ENCODE measurements at places on chromosomes 16 and 17. TPM values are rescaled to one million over a fixed set of nuclear protein-coding genes. Genes with fewer than 3 reads are reported as not detected.

DNA sequence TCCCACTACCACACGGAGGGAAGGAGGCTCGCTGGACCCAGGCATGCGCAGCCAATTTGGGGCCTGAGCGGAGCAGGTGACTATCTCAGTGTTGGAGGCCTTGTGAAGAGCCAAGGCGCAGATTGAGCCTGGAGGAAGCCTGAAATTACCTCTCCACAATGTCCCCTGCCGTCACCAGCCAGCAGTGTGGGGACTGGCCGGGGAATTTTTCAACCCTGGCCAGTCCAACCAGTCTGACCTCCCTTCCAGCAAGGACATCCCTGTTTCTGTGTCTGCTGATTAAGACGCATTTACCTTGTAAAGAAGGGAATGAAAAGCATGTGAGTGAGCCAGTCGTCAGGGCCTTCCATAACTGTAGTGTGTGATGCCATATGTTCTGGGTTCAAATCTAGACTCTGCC lies 198.1 kb upstream of the IRX3 start:
- DNase-seq = no peak

- DNase-seq = no peak
These were observed 558.9 kb upstream of the HSBP1 start for GRCh38 chr16:83248735-83249463.

DNA sequence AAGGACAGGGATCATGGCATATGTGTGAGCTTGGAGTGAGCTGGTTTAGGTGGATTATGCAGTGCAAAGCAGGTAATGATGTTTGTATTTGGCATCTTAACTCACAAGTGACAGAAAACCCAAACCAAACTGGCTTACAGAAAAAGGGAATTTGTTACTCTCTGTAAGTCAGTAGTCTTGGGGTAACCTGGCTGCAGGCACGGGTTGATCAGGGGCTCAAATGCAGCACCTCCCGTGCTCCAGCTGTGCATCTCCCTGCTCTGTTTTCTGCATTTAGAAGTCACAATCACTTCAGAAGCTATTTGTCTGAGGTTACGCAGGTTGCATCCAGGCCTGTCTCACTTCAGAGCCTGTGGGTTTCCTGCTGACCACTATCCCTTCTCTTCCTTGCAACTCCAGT lies 354.3 kb downstream of the CPPED1 start:
- no peak for DNase-seq

PRAC1 gene
- total RNA-seq = not detected

- DNase-seq = no peak
These were observed 852.2 kb upstream of the GOT2 start for GRCh38 chr16:59586331-59586730.

DNA sequence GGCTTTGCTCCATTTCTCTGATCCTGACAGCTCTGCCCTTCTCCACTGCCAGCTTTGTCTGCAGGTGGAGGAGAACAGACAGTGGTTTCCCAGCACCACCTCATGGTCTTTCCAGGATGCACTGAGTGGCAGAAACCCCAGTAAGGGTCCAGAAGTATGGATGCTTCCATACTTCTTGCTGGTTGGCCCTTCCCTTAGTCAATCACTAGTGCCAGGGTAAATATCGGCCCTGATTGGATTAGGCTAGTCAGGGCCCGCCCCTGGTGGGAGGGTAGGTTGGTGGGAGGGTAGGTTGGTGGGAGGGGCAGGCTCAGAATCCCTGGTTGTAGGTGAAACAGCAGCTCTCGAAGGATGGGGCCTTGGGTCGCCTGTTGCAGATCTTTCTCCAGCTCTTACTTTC lies 10.2 kb downstream of the RNF213 start:
- no peak for DNase-seq

GRCh38 chr17:32488177-32488542 lies 1.4 kb downstream of the CDK5R1 start:
- DNase-seq = peak; percentile 31

TEX19 gene
- total RNA-seq = not detected

DNA sequence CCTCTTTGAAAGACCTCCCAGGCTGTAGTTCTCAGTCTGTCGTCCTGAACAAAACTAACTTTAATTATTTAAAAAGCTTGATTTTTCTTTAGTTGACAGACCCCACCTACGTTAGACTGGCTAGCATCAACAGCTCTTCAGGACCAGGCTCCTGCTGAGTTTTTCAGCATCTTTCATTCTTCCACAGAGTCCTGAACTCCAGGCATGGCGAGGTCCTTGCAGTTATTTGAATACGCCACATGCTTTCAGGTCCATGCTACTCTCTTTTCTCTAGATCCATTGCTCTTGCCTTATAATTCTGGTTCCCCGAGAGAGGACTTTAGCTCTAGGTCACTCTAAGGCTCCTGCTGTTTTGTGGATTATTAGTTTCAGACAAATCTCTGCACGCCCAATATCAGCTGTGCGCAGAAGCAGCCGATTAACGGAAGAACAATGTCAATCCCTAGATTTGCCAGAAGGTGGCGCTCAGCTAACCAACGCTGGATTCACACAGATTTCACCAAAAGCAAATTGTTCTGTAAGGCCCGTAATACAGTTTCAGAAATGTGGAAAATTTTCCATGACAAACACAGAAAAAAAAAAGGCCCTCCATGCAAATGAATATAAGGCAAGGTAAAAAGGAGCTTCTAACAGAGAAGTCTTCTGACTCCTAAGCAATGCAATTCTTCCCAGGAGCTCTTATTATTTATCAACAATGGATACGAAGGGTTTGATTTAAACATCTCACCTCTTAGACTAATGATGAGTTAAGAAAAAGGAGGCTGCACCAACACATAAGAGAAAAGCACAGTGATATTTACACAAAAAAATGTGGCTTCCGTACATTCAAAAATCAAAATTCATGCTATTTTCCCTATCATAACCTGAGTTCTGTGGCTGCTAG lies 33.5 kb upstream of the BCO1 start:
- no peak for DNase-seq

GRCh38 chr16:75243667-75244224 lies 7.7 kb downstream of the BCAR1 start:
- DNase-seq = no peak

CACNG1 gene
- not detected for total RNA-seq

DHRS7C gene
- not detected for total RNA-seq

DNA sequence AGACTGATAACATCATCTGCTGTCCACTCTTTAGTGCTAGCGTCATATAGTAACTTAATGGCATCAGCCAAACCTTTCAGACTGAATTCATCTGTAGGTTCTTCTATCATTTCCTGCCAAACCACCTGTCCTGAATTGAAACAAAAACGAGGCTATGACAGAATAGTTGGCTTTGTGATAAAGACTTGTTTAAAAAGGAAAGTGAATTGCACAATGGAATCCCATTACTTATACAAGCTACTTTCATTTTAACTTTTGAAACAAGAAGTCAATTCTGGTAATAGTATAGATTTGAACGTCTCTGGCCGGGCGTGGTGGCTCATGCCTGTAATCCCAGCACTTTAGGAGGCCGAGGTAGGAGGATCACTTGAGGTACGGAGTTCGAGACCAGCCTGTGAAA lies 18.2 kb downstream of the LASP1NB start:
- DNase-seq = no peak

MPG gene
- total RNA-seq = 38.5 TPM

- no peak for DNase-seq
These were observed 215.4 kb downstream of the UTP18 start for GRCh38 chr17:51475730-51476129.

CACNA1H gene
- total RNA-seq = 8.4 TPM

GRCh38 chr16:66908762-66909559 lies 9.7 kb downstream of the CDH16 start:
- peak; percentile 23 for DNase-seq

MAP2K6 gene
- 6.3 TPM for total RNA-seq

FSCN2 gene
- total RNA-seq = 3.3 TPM

CORO6 gene
- 6.6 TPM for total RNA-seq

DNA sequence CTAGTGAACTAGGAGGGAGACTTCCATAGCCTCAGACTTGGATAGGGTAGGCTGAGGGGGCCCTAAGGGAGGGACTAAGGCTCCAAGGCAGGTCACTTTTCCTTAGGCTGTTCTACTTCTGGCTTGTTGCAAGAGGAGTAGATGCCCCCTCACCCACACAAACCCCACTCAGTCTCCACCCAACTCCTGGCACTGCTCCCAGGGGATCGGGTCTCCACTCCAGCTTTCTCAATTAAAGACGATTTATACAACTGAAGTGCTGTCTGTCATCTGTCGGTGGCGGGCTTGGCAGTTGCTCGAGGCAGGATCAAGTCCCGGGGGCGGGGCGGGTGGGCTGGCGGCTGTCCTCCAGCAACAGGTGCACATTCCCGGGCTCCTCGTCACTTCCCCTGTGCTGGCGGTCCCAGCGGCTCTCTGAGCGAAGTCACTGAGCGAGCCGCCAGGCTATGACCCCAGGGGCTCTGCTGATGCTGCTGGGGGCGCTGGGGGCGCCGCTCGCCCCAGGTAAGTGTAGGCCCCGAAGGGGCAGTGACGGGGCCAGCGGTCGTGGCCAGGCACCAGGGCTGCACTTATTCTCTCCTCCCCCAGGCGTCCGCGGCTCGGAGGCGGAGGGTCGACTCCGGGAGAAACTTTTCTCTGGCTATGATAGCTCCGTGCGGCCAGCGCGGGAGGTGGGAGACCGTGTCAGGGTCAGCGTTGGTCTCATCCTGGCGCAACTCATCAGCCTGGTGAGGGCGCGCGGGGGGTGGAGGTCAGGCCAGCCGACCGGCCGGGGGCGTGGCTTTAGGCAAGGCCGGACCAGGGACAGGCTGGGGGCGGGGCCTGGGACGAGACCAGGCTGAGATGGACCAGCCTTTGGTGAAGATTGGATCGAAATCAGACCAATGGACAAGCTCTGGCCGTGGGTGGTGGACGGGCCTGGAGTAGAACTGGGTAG lies at the start of gene CHRNB1:
CHRNB1 (plus strand) TSS at position 380 of the 937 bp plus-strand sequence; CDS start at position 447, 67 bp downstream.
- DNase-seq = peak; percentile 89

ZNF500 gene
- 13.4 TPM for total RNA-seq

DNA sequence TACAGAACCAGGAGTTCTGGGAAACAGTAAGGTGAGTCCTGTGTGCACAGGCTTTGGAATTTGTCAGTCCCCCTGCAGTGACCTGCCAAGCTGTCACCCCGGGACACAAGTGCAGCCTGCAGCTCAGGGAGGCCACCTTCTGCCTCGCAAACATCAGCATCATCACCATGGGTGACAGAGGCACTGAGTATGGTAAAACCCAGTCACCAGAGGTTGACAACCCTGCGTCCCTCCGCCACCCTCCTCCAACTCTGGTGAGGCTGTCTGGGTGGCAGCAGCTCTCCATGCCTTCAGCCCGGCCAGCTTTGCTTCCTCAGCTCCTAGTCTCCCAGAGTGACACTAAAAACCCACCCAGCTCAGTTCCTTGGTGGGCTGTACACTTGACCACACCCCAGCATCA lies 221.0 kb downstream of the CPPED1 start:
- no peak for DNase-seq

DNA sequence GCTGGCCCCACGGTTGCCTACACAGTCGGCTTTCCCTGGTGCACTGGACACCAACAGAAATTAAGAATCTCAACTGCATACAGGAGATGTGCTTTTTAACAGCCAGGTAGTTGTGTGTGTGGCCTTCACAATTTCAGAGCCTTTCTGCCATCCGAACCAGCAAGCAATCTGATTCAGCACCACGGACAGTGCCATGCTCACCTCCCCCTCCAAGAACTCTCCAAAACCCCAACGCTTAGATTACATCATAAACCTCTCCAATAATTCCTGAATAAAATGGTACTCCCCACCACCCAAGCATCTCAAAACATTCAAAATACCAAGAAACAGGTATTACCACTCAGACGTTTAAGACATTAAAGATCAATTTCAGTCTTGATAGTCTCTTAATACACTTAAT lies 31.8 kb downstream of the USP7 start:
- no peak for DNase-seq

DNA sequence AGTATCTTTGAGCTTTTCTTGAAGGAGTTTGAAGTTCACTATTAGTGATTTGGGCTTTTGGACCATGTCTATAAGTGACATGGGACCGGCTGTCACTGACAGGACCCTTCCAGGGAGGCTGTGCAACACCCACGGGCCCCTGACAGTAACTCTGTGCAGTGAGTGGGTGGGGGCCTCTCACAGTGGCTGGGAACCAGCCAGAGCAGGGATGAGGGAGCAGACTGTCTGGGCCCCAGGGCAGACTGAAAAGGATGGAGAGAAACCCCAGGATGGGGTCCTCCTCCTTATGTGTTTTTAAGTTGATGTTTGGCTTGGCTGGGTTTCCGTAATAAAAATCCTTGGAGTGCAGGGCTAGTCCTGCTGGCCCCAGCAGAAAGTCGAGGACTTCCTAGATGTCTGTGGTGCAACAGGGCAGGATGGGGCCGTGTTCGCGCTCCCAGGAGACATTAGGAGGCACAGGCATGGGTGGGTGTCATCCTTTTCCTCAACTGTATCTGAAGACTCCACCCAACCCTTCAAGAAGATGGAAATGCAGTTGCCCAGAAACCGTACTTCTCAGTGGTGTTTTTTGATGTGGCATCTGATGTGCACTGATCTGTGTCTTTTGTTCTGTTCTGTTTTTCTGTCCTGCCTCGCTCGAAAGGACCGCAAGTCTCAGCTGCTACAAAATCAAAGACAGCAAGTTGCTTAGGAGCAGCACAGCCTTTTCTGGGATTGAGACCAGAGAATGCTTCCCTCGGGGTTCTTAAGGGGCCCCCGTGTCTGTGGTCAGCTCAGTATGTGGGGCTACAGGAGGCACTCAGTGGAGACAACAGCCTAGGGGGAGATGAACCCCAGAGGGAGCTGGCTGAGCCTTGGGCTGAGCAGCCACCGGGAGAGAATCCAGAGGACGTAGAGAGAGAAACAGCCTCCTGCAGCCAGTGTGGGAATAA lies 24.2 kb downstream of the PLD6 start:
- no peak for DNase-seq

- DNase-seq = no peak
These were observed 45.4 kb downstream of the C16orf78 start for GRCh38 chr16:49419006-49419405.

DNA sequence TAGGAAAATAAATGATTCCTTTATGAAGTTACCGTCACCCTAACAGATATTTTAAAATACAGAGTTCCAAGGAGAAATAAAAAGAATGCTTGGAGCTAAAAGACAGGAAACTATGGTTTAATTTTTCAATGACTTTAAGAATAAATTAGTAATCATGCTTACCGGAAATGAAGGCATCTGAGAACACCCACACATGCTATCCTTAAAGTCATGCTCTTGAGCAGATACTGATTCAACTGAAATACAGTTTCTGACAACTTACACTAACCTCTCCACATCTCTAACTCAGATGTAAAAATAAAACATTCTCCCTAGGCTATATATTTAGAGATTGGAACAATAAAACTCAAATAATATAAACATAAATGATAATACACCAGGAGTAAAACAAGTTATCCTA lies 7.8 kb downstream of the PSMD12 start:
- no peak for DNase-seq

GRCh38 chr17:69230939-69231338 lies 2.3 kb upstream of the ABCA10 start:
- DNase-seq = no peak

ANKS4B gene
- total RNA-seq = not detected

GRCh38 chr17:79990051-79990592 lies 45.5 kb downstream of the TBC1D16 start:
- no peak for DNase-seq

DNA sequence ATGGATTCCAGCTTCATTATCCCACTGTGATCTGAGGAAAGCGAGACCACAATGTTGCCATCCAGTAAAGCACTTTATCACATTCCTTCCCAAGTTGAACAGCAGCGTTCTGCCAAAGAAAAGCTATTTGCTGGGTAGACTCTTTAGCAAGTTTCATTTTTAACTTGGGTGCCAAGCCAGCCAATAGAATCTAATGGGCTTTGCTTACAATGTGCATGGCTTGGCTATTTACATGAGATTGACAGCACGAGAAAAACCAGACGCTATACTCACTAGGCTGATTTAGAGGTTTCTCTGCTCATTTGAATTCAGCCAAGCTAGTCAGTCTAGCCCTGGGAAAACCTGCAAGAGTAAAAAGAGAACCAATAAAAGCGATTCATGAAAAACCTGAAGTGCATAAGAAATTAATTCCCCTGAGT lies 108.9 kb downstream of the CDH13 start:
- DNase-seq = no peak

Measured in lower lobe of right lung (tissue), 2 donors.